NCI-H2081 (cell line): ENCODE measurements at places on chromosomes 5 and 9.

GRCh38 chr9:75148561-75148960 lies 60.2 kb downstream of the OSTF1 start:
- DNase-seq, result no peak

DNA sequence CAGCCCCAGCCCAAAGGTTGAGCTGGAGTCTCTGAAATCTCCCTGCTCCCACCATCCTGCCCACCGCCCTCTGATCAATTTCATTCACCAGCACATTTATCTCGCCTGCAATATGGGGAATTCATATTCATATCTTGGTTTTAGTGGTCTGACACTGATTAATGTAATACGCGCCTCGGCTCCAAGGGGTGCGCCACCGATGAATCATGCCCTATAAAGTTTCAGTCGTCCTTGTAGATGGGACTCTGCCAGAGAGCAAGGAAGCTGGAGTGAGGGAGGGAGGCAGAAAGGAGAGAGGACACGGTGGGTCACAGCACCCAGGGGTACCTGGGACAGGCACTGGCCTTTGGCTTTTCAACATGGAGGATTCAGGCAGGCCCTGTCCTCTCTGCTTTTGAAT lies 8.9 kb downstream of the IRX1 start:
- DNase-seq, result no peak

DNA sequence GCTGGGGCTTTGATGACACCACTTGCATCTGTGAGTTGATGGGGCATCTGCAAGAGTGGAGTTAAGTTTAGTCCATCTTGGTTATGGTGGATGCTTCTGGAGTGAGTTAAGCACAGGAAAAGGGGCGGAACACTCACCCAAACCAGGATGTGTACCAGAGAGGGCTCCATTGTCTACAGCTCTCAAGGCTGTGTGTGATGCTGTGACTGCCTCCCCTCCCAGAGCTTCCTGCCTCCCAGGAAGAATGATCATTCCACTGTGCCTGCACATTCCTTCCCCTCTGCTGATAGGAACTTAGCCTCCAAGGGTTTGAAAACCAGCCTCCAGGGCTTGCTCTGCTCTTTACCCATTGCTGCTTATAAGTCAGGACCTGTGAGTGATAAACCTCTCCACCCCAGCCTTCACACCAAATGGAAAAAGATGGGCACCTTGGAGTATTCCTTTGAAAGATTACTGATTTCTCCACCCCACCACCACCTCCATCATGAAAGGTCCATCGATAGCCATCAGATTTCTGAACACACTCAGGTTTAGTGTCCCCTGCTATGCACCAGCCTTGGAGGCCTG lies 160.1 kb upstream of the SPRY4 start:
- DNase-seq, result no peak

DNA sequence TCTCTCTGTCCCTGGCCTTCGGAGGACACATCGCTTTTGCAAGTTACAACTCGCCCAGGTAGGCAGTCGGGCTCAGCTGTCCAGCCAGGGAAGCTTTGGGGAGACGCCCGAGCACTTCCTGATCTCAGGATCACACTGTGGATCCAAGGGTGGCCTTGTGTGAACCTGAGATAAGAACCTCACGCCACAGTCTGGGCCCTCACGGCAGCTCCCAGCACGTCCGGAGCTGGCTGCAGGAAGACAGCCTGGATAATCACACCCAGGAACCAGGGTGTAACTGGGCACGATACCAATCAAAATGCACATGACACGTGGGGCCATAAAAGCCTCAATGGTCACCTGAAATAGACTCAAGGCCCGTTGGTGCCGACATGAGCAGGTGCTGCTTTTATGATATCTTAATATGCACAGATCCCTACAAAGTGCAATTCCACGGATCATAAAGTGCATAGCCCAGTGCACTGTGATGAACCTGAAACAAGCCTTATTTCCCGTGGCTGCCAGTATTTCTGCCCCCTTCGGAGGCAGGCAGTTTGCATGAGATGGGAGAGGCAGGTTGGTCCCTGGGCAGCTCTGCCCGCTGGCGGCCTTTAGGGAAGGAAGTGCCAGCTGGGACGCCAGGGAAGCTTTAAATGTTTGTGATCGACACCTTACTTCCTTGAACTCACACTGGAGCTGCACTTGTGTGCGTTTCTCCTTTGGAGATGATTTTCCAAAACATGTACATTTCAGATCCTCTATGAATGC lies 14.5 kb downstream of the SLC6A18 start:
- DNase-seq, result no peak

- DNase-seq, result peak; percentile 1
These were observed 127.0 kb upstream of the PALM2AKAP2 start for GRCh38 chr9:109652971-109653370.

GRCh38 chr5:131277875-131278740 lies 14.3 kb downstream of the CDC42SE2 start:
- DNase-seq, result no peak

GRCh38 chr5:149852641-149853330 lies 91.8 kb downstream of the PDE6A start:
- DNase-seq, result peak; percentile 12

DNA sequence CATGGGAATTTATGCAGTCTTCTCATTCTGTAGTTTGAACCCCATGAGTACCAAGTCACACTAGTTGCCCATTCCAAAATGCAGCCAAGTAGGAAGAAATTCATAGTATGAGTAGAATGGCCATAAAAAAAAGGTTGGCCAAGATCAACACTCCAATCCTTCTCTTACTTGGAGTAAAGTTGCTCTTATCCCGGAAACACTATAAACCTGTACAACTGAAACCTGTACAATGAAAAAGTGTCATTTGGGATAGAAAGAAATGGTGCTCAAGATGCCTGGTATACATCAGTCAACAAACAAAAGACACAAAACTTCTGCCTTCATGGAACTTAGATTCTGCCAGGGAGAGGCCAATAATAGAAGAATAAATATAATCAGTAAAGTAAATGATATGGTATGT lies 325.0 kb downstream of the NFIB start:
- DNase-seq, result no peak
